Left ventricle myocardium inferior (tissue), 1 donor: ENCODE measurements at places on chromosomes 7 and 10. TPM values are rescaled to one million over a fixed set of nuclear protein-coding genes. Genes with fewer than 3 reads are reported as not detected.

- DNase-seq = peak; percentile 35
These were observed 613 bp downstream of the USP6NL start for GRCh38 chr10:11610826-11611247.

The CUBN gene
- 0.44 TPM for total RNA-seq

DNA sequence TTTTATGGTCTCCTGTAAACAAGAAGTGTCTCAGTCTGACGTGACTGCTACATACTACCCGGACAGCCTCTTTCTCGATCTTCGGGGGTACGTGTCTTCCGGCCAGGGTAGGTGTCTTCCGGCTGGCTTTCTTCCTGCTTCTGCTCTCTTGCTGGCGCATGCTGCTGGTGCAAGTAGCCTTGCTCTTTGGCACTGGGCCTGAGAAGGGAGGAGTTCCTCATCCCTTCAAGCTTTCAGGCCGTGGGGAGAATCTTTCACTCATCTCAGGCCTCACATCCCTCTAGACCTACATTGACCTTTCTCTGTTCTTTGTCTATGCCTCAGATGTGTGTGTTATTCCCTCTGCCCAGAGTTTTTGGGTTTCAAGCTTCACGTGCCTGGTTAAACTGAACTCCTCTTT is 130.4 kb downstream of the JCAD start:
- DNase-seq = no peak

The MSMB gene
- total RNA-seq = not detected

DNA sequence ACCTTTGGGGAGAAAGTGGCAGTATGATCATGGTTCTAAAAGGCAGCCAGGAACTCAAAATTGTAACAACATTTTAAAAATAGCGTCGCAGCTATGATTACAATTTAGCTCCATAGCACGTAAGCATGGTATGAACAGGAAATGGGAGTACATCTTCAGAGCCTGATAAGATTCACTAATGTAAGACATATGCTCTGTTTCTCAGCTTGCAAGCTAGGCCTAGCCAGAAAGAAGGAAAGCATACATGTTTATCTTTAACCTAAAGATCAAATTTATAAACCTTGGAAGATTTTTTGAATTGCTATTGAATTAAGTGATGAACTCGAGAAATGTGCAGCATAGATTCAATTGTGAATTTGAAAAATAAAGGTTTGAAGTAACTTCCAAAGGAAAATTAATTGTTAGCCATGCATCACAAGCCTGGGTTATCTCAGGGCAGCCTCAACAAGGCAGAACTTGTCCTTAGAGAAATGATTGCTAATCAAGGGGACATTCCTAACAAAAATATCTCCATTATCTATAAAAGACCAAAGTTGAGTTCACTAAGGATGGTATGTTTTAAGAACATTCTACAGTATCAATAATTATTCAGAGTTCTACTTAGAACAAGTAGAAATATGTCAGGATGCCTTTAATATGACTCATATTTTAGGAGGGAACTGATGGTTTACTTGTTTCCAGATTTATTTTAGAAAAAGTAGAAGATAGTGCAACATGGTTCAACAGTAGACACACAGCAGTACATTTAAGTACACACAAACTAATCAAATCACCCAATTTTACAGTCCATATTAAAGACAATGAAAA is 38.8 kb upstream of the SEPTIN7 start:
- DNase-seq = no peak

- no peak for DNase-seq
These were observed 131.4 kb downstream of the PLXDC2 start for GRCh38 chr10:19947656-19948055.

GRCh38 chr7:129980667-129981066 is 27.9 kb upstream of the UBE2H start:
- no peak for DNase-seq

The ANXA8 gene
- total RNA-seq = not detected

The GPR22 gene
- total RNA-seq = 23.0 TPM
